H1 (cell line): ENCODE measurements at places on chromosomes 7 and 10. TPM values are rescaled to one million over a fixed set of nuclear protein-coding genes. Genes with fewer than 3 reads are reported as not detected.

Gene ANKRD61
- total RNA-seq: 0.32 and 0.42 TPM in 2 replicates

Gene PKD2L1
- 0.17 and 0.20 TPM in 2 replicates for total RNA-seq

DNA sequence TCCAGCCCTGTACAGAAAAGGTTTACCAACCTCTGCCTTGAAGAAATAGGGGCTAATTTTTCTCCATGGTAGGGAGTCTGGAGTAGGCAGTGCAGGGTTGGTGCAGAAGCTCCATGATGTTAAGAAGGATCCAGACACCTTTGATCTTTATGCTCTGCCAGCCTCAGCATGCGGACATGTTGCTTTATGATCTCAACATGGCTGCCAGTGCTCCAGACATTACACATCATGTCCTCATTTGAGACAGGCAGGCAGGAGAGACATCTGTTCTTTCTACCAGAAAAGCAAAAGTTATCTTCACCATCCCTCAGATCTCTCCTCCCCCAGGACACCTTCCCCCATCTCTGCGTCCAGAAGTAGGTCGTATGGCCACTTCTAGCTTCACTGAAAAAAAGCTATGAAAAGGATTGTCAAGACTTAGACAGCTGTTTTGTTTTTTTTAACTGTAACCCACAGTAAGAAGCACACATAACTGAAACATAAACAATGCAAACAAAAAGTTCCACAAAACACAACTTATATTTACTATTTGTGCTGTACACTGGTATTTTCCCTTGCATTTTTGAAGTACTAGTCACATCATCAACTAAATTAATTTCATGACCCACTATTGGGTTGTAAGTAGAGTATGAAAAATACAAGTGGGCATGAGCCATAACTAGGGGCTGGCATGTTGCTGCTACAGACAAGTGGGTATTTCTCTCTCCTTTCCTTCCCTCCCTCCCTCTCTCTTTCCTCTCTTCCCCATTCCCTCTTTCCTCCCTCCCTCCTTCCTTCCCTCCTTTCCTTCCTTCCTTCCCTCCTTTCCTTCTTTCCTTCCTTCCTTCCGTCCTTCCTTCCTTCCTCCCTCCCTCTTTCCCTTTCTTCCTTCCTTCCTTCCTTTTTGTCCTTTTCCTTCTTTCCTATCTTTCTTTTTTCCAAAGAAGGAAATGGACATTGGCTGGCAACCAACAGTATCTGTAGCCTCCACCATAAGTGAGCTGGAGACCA is 2.6 kb upstream of the RASSF4 start:
- no peak for DNase-seq

DNA sequence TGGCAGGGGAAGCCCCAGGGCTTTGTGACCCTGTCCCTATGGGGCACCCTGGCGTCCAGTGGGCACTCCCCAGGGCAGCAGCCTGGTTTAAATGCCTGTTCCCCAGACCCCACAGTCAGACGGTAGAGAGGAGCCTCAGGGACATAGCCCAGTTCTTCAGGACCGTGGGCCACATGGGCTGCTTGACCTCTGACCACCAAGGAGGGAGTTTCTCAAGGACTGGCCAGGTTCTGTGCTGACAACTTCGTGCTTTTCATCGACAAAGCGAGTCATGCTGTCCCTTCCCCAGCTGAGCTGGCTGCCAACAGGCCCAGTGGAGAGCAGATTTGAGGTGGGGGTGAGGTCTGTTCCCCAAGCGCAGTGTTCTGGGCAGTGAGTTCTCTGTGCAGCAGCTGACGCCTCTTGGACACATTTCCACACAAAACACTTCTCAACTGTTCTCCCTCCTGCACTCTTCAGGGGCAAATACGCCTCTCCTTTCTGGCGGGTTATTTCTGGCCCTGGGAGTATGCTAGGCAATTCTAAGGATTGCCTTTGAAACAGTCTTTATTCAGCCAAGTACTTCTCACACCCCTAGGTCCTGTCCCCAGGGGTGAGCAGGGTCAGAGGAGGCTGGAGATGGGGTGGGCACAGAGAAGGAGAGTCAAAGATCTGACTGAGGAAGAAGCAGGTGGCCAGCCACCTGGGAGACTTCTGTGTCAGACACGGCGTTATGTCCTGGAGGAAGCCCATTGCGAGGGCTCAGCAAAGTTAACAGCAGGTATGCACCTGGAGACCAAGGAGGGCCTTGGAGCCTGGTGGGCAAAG is 57.3 kb upstream of the CAMK2B start:
- peak; percentile 23 for DNase-seq
